Prostate gland (tissue), 2 donors: ENCODE measurements at places on chromosomes 5 and 9. TPM values are rescaled to one million over a fixed set of nuclear protein-coding genes. Genes with fewer than 3 reads are reported as not detected.

PRDM9 gene
- total RNA-seq = not detected

DNA sequence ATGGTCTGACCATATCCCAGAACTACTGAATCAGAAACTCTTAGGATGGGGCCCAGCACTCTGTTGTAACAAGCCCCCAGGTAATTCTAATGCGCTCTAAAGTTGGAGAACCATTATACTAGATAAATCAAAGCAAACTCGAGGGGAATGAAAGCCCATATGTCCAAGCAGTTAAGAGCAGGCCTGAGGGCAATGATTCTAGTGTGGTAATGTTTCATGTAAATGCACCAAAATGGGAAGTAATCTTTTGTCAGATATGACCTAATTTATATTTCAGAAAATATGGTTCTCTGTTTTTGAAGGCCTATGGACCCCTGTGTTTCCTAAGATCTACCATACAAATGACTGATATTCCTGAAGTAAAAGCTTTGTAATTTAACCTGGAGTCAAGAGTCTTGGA, 108.0 kb upstream of the PTGER4 start:
- no peak for DNase-seq
- H3K36me3 ChIP-seq = no peaks in the 10 kb centered on the region
- H3K4me3 ChIP-seq = no peak overlapping the region
- H3K27me3 ChIP-seq = no peaks in the 10 kb centered on the region
- no peak overlapping the region for H3K27ac ChIP-seq
- no peaks in the 10 kb centered on the region for H3K4me1 ChIP-seq

OR1J2 gene
- not detected for total RNA-seq

GRCh38 chr5:89396278-89396954, 513.4 kb upstream of the MEF2C start:
- no peaks in the 10 kb centered on the region for H3K27me3 ChIP-seq
- no peaks in the 10 kb centered on the region for H3K4me1 ChIP-seq
- H3K4me3 ChIP-seq = no peak overlapping the region
- H3K36me3 ChIP-seq = no peaks in the 10 kb centered on the region
- no peak for DNase-seq

GRCh38 chr5:31682025-31682424, 43.1 kb downstream of the PDZD2 start:
- DNase-seq = no peak
- no peaks in the 10 kb centered on the region for H3K36me3 ChIP-seq
- H3K4me3 ChIP-seq = no peak overlapping the region
- no peak overlapping the region for H3K27ac ChIP-seq

GRCh38 chr5:150584556-150585335, 55.7 kb upstream of the SYNPO start:
- no peak overlapping the region for H3K27ac ChIP-seq
- H3K36me3 ChIP-seq = no peaks in the 10 kb centered on the region
- no peaks in the 10 kb centered on the region for H3K27me3 ChIP-seq
- no peaks in the 10 kb centered on the region for H3K4me1 ChIP-seq

GRCh38 chr5:93201061-93201460, 380.0 kb downstream of the NR2F1-AS1 start:
- H3K27ac ChIP-seq = no peak overlapping the region
- no peak for DNase-seq
- no peaks in the 10 kb centered on the region for H3K27me3 ChIP-seq

DNA sequence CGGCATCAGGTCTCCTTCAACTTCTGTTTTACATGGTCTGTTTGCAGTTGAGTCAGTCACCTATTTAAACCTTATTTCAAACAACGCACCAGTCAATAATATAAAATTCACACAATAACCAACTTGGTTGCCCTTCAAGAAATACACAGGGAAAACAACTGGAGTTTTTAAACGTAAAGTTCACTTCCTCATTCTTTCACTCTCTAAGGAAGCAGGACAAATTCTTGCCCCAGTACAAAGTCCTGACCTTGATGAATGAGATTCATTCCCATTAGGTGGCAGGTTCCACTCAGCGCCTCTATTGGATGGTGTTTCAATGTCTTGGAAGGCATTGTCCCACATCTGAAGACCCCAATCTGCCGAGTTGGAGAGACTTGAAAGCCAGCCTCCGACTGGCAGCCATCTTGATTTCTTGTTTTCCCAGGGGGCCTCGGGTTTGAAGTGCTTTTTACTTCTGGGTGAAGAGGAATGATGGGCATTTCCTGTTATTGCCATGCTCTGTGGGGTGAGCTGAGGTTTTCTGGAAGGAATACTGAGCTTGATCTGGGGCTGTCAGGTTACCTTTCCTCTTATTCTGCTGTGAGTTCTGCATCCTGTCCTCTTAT, 105.0 kb downstream of the ACER2 start:
- H3K4me1 ChIP-seq = no peaks in the 10 kb centered on the region
- no peak overlapping the region for H3K4me3 ChIP-seq
- H3K27me3 ChIP-seq = no peaks in the 10 kb centered on the region
- no peak for DNase-seq
- no peaks in the 10 kb centered on the region for H3K36me3 ChIP-seq
- no peak overlapping the region for H3K27ac ChIP-seq

S1PR3 gene
- 16.3 TPM for total RNA-seq

DNA sequence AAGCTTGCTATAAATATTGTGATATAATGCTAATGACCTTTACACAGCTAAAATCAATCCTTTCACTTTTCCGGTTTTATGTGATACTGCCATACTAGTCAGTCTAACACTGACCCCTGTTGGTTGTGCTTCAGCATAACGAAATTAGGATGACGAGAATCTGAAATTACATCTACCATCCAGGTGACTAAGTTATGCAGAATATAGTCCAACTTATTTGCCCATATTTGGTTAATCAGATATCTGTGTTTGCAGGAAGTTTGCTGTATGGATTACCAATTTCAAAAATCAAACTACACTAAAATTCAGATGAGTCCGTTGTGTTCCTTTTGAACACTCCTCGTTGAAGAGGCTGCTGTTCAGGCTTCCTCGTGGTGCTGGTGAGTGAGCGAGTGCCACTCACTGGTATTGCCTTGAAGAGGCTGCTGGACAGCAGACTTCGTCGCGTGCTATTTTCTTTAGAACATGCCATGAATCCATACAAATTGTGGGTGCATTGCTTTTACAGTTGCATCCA, 32.5 kb downstream of the TENT4A start:
- peaks cover under 1% of the 10 kb centered on the region for H3K36me3 ChIP-seq
- no peaks in the 10 kb centered on the region for H3K27me3 ChIP-seq
- peak; percentile 37 for DNase-seq
- no peak overlapping the region for H3K4me3 ChIP-seq

GRCh38 chr9:83937861-83938455, 16.7 kb upstream of the KIF27 start:
- peak; percentile 25 for DNase-seq
- H3K27ac ChIP-seq = no peak overlapping the region
- H3K27me3 ChIP-seq = no peaks in the 10 kb centered on the region
- no peak overlapping the region for H3K4me3 ChIP-seq

- no peaks in the 10 kb centered on the region for H3K36me3 ChIP-seq
- no peak overlapping the region for H3K27ac ChIP-seq
- no peak overlapping the region for H3K4me3 ChIP-seq
- no peaks in the 10 kb centered on the region for H3K4me1 ChIP-seq
- H3K27me3 ChIP-seq = no peaks in the 10 kb centered on the region
Measured at GRCh38 chr9:130531670-130532069, 47.7 kb upstream of the FUBP3 start.

GRCh38 chr9:38338342-38339018, 54.0 kb upstream of the ALDH1B1 start:
- no peak for DNase-seq
- no peak overlapping the region for H3K27ac ChIP-seq
- no peaks in the 10 kb centered on the region for H3K4me1 ChIP-seq
- H3K27me3 ChIP-seq = no peaks in the 10 kb centered on the region
- no peak overlapping the region for H3K4me3 ChIP-seq

- no peaks in the 10 kb centered on the region for H3K36me3 ChIP-seq
- H3K27ac ChIP-seq = peak overlapping the region; percentile 78
- no peaks in the 10 kb centered on the region for H3K27me3 ChIP-seq
- DNase-seq = peak; percentile 85
- H3K4me3 ChIP-seq = no peak overlapping the region
Measured at GRCh38 chr9:136902259-136902821, 16.0 kb downstream of the TRAF2 start.

FBP1 gene
- total RNA-seq = 19.5 TPM

GRCh38 chr9:126347911-126348760, 21.5 kb downstream of the MVB12B start:
- no peak for DNase-seq
- H3K4me3 ChIP-seq = no peak overlapping the region
- H3K27me3 ChIP-seq = no peaks in the 10 kb centered on the region
- peak overlapping the region; percentile 53 for H3K27ac ChIP-seq

DEPDC1B gene
- total RNA-seq = 1.8 TPM

FOXD4L3 gene
- not detected for total RNA-seq

FRMD3 gene
- total RNA-seq = 3.4 TPM

GRCh38 chr5:31097851-31098250, 95.6 kb upstream of the CDH6 start:
- no peaks in the 10 kb centered on the region for H3K27me3 ChIP-seq
- H3K36me3 ChIP-seq = no peaks in the 10 kb centered on the region
- H3K27ac ChIP-seq = no peak overlapping the region
- no peak overlapping the region for H3K4me3 ChIP-seq

- peaks cover 6% of the 10 kb centered on the region for H3K36me3 ChIP-seq
- H3K27me3 ChIP-seq = no peaks in the 10 kb centered on the region
- DNase-seq = no peak
- H3K27ac ChIP-seq = no peak overlapping the region
- no peak overlapping the region for H3K4me3 ChIP-seq
Measured at GRCh38 chr5:1336106-1336561, 8.8 kb downstream of the CLPTM1L start.

TRIM7 gene
- total RNA-seq = 4.5 TPM

GRCh38 chr9:116378873-116379272, 225.3 kb downstream of the PAPPA start:
- H3K36me3 ChIP-seq = no peaks in the 10 kb centered on the region
- H3K27me3 ChIP-seq = no peaks in the 10 kb centered on the region
- DNase-seq = no peak
- H3K4me3 ChIP-seq = no peak overlapping the region

GRCh38 chr5:136086783-136087566, 45.7 kb upstream of the SMAD5 start:
- DNase-seq = no peak
- no peaks in the 10 kb centered on the region for H3K27me3 ChIP-seq
- H3K4me1 ChIP-seq = peaks cover 6% of the 10 kb centered on the region
- no peak overlapping the region for H3K4me3 ChIP-seq
- H3K36me3 ChIP-seq = no peaks in the 10 kb centered on the region
- no peak overlapping the region for H3K27ac ChIP-seq

DNA sequence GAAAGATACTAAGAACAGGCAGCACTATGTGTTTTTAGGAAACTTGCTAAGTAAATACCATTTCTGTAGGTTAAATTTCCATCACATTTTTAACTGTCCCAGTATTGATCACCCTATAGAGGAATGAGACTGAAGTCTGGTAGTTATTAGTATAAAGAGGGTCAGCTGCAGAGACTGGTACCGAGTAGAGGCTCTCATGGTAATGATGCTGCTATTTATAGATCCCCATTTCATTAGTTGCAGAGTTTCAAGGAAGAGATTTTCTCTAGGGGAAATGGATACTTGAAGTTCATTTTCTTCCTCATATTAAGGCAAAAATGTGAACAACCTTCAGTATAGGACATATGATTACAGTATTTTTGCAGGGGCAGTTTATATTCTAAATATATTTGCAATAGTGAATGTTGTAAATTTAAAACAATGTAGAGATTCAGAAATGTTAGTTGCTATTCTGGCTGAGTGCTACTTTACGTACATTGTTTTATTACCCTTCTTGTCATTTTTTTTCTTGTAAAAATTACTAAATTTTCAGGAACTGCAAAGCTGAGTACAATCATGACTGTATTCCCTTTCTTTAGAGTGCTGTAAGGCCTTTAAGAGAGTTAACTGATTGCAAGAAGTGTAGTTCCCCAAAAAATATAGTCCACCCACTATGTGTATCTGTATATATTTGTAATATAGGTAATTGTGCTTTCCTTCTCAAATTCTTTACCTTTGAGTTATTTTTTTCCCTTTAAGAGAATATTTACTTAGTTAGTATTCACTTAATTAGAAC, 14.7 kb downstream of the PBX3 start:
- no peaks in the 10 kb centered on the region for H3K27me3 ChIP-seq

GRCh38 chr9:78918976-78919375, 622.1 kb downstream of the PSAT1 start:
- no peak overlapping the region for H3K4me3 ChIP-seq
- DNase-seq = no peak
- H3K27ac ChIP-seq = no peak overlapping the region
- no peaks in the 10 kb centered on the region for H3K4me1 ChIP-seq

GRCh38 chr5:134394932-134395331, 16.7 kb downstream of the CDKN2AIPNL start:
- no peak overlapping the region for H3K27ac ChIP-seq
- no peaks in the 10 kb centered on the region for H3K36me3 ChIP-seq
- H3K4me1 ChIP-seq = no peaks in the 10 kb centered on the region
- H3K4me3 ChIP-seq = no peak overlapping the region

LIX1 gene
- 1.0 TPM for total RNA-seq

- H3K4me3 ChIP-seq = no peak overlapping the region
- H3K36me3 ChIP-seq = no peaks in the 10 kb centered on the region
Measured at GRCh38 chr9:136657974-136658848, 4.5 kb upstream of the EGFL7 start.

- H3K27ac ChIP-seq = no peak overlapping the region
- H3K4me3 ChIP-seq = no peak overlapping the region
- no peaks in the 10 kb centered on the region for H3K36me3 ChIP-seq
- DNase-seq = peak; percentile 29
Measured at GRCh38 chr5:134127376-134127861, 12.9 kb downstream of the TCF7 start.

DNA sequence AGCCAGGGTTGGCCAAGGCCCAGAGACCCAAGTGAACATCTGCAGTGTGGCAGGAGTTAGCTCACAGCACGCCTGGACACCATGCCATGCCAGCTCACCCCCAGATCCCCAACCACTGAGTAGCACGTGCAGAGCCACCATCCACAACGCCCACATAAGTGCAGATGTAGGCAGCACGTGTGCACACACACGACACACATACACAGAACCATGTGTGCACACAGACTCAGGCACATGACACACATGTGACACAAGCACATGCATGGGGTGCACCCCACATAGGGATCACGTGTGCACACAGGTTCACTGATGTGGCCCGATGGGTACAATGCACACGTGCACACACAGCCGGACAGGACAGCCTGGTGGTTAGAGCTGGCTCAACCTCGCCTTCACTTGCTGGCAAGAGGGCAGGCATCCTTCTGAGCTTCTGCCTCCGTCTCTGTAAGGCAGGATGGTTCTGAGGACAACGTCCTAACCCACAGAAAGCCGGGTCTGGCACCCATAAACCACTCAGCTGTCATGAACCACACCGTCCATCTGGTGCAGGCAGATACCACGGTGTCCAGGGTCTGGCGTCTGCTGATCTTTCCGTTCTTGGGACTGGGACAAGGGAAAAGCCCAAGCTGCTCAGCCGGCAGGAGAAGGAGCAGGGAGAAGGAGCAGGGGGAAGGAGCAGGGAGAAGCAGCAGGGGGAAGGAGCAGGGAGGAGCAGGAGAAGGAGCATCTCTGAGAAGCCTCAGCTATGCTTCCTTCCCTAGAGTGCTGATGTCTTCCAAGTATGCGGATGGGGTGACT, 12.0 kb downstream of the LRRC26 start:
- peaks cover 4% of the 10 kb centered on the region for H3K27me3 ChIP-seq
- H3K27ac ChIP-seq = no peak overlapping the region
- no peak overlapping the region for H3K4me3 ChIP-seq
- no peaks in the 10 kb centered on the region for H3K36me3 ChIP-seq

- H3K4me1 ChIP-seq = peaks cover 10% of the 10 kb centered on the region
- no peak for DNase-seq
- no peaks in the 10 kb centered on the region for H3K27me3 ChIP-seq
- no peak overlapping the region for H3K27ac ChIP-seq
- H3K4me3 ChIP-seq = no peak overlapping the region
Measured at GRCh38 chr9:91781116-91781515, 168.9 kb downstream of the ROR2 start.
